ENCODE measurements at places on chromosomes 1 and 21. TPM values are rescaled to one million over a fixed set of nuclear protein-coding genes. Genes with fewer than 3 reads are reported as not detected.

IVL gene
- total RNA-seq = 18.8 TPM

KCNK1 gene
- 24.6 TPM for total RNA-seq

WDTC1 gene
- total RNA-seq = 18.8 TPM

OLFML3 gene
- under 0.01 TPM for total RNA-seq

NUF2 gene
- 0.68 TPM for total RNA-seq

Measured in nasal cavity respiratory epithelium epithelial cell of viscerocranial mucosa (primary cell).